Thoracic aorta (tissue), 2 donors: ENCODE measurements at places on chromosomes 6 and 20.

DNA sequence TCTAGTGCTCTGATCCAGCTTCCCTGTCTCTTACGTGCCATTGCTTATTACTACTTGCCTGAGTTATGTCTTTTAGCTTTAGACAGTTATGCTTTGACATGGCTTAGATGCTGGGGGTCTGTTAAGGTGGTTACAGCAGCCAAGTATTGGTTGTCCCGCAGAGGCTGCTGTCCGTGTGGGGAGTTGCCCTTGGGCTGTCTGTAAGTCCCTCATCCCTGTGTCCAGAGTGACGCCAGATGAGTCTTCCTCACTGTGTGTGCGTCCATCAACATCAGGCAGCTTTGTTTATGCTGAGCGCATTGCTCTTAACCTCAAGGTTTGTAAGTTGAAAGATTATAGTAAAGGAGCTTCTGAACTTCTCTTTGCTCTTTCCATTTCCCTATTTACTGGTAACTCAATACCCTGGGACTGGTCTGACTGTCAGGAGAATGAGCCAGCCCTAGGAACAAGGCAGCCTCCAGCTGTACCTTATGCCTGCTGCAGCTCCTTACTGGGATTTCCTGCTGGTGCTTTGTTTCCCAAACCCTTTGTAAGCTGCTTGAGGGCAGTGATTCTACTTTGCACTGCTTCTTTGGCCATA lies 7.2 kb downstream of the FAM120B start:
- DNase-seq = no peak

DNA sequence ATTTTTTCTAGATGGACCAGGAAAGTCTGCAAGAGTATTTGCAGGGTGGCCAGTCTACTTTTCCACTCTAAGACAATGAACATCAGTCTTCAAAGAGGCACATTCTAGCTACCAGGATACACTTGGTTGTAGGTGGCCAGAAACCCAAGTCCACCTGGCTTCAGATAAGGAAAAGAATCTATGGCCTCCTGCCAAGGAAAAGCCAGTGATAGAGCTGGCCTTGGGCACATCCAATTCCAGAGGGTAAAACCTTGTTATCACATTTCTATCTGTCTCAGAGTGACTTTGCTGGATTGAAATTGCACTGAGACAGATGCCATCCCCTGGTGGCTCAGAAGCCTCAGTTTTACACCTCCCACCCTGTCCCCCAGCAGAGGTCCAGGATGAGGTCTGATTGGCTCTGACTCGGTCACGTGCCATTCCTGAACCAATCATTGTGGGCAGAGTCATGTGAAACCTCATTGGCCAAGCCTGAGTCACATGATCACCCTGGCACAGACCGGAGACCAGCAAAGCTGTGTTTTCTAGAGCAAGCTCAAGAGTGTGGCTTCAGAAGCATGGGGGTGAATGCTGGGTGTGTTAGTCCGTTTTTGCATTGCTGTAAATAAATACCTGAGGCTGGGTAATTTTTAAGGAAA lies 497.4 kb upstream of the SULF2 start:
- no peak for DNase-seq

DNA sequence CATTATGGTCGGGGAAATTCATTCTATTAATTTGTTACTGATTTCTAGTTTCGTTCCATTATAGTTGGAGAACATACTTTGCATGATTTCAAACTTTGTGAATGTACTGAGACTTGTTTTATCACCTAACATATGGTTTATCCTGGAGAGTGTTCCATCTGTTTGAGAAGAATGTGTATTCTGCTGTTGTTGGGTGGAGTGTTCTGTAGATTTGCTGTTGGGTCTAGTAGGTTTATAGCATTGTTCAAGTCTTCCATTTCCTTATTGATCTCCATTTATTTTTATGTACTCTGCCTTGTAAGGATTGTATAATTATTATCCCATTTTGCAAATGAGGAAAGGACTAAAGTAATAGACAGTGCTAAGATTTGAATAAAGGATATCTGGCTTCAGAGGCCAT lies 85.4 kb downstream of the RREB1 start:
- DNase-seq = no peak

- DNase-seq = no peak
Measured at GRCh38 chr6:157849288-157850017, 26.4 kb downstream of the SNX9 start.

DNA sequence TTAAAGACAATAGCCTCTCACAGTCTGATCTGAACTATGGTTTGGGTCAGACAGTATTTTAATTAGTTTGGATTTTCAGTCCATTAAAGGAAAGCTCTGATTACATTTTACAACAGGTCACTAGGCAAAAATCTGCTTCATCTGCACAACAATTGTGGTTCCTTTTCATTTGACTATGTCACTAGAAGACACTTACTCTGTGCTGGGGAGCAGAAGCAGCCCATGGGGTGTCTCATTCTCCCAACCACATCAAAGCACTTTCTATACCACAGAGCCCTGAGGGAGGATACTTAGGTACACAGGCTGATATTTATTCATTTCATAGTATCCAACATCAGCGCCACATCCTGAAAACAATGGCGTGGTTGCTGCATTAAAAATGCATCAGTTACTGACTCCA lies 36.6 kb upstream of the HDAC2 start:
- DNase-seq = no peak

DNA sequence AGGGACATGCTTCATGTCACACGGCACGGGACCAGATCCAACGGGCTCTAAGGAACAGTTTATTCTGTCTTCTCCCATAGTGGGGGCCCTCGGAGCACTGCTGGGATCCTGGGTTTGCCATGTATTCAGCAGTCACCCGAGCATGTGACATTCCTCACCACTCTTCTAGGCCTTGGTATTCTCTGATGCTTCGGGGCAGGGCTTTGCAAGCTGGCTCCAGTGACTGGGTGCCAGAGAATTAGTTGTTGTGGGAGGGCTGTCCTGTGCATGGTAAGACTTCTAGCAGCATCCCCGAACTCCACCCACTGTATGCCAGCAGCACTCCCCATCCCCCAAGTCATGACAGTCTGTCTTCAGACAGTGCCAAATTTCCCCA lies 5.4 kb downstream of the CCN5 start:
- DNase-seq = no peak

DNA sequence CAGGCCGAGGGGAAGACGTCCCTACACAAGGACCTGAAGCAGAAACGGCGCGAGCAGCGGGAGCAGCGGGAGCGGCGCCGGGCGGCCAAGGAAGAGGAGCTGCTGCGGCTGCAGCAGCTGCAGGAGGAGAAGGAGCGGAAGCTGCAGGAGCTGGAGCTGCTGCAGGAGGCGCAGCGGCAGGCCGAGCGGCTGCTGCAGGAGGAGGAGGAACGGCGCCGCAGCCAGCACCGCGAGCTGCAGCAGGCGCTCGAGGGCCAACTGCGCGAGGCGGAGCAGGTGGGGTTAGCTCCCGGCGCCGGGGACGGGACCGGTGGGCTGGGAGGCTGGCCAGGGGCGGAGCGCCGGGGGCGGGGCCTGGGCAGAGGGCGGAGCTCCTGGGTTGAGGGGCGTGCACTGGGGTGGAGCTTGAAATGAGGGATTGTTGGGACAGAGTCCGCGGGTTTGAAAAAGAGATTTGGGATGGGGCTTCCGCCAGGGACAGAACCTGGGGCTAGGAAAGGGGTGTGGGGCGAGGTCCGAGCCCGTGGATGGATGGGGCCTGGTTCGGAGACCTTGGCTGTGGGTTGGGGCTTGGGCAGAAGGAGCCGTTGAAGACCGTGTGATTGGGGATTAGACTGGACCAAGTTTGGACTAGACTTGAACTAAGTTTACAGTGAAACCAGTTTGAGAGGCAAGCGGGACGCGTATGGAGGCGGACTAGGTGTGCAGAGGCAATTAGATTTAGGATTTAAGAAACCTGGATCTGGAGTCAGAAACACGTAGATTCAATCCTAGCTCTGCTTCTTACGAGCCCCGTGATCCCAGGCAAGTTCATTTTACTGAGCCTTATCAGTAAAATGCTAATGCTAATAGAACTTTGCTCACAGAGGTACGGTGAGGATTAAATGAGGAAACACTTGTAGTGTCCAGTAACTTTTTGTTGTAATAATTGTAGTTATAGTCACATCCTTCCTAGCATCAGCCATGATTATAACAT lies 20.9 kb downstream of the DEF6 start:
- DNase-seq = no peak

DNA sequence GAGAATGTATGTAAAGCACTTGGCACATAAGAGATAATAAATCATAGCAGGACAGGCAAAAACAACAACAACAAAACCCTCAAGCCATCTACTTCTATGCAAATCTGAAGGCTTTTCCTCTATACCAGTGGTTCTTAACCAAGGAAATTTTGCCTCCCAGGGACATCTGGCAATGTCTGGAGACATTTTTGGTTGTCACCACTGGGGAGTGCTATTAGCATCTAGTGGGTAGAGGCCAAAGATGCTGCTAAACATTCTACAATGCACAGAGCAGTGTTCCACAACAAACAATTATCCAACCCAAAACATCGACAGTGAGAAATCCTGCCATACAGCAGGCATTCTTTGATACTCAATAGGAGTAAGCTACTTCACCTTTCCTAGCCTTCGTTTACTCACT lies 28.2 kb downstream of the NDRG3 start:
- DNase-seq = no peak
